Ovary (tissue), 10 donors: ENCODE measurements at places on chromosomes 5 and 9. TPM values are rescaled to one million over a fixed set of nuclear protein-coding genes. Genes with fewer than 3 reads are reported as not detected.

Gene CTNND2
- 3.2 TPM for total RNA-seq

Gene TNFSF8
- total RNA-seq: 0.45 TPM

Gene RCL1
- 38.3 TPM for total RNA-seq

DNA sequence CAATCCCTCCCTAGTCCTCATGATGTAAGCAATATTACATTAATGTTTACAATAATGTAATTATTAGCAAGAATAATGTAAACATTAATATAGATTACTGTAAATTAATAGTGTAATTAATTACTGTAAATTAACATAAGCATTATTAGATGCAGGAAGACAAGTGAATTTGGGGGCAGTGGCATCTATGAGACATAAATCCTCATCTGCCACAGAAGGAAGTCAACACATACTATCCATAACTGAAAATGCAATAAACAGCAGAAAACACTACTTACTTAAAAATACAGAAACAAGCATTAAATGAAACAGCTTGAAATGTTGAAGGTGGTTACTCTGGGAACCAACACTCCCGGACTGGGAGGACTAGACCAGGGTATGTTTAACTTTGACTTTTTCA lies 685 bp upstream of the NIPSNAP3A start:
- no peaks in the 10 kb centered on the region for H3K36me3 ChIP-seq
- H3K27me3 ChIP-seq: no peaks in the 10 kb centered on the region
- peak overlapping the region; percentile 83 for H3K27ac ChIP-seq

DNA sequence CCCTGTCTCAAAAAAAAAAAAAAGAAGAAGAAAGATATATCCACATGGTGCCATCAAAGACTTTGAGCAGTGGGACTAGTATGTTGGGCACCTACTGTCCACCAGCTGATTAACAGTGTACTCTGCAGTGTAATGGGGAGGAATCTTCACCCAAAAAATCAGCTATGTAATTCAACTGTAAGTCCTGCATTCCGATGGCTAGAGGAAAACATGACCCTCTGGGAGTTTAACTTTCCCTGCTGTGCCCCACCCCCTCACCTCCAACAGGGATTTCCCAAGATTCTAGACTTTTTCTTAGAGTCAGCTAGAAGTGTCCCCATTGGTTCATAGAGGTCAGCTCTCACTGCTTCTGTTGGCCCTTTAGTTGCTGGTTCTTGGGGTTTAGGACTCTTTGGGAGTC lies 221.2 kb upstream of the CLINT1 start:
- no peaks in the 10 kb centered on the region for H3K4me1 ChIP-seq
- H3K27me3 ChIP-seq: no peaks in the 10 kb centered on the region
- no peak overlapping the region for H3K4me3 ChIP-seq
- DNase-seq: no peak
- H3K36me3 ChIP-seq: no peaks in the 10 kb centered on the region

- H3K4me1 ChIP-seq: no peaks in the 10 kb centered on the region
- H3K27ac ChIP-seq: no peak overlapping the region
- H3K4me3 ChIP-seq: no peak overlapping the region
- H3K36me3 ChIP-seq: no peaks in the 10 kb centered on the region
Measured at GRCh38 chr5:111856876-111857466, 100.0 kb upstream of the NREP start.

DNA sequence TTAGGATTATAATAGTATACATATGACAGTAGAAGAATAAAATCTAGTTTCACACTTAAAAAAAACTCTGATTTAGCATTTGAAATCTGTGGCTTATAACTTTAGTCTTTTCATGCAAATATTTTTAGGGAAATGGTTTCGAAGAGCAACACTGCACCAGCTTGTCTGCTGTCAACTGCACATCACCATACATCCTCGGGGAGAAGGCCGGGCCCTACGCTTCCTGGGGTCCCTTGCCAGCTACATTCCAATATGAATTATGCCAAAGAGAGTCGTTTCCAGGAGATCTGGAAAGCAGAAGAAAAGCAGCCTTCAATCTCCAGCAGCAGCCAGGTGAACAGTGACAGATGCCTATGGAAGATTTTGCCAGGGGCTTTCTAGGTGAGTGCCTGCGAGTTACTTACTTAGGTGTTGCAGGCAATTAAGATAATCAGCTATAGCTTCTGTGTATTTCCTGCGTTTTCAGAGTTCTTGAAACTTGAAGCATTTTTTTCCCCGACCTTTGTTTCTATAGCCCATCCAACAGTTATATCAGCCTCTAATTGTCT lies 166.8 kb downstream of the TRPM3 start:
- H3K27ac ChIP-seq: no peak overlapping the region
- no peaks in the 10 kb centered on the region for H3K36me3 ChIP-seq
- H3K4me3 ChIP-seq: no peak overlapping the region

- DNase-seq: no peak
- no peak overlapping the region for H3K4me3 ChIP-seq
- no peaks in the 10 kb centered on the region for H3K27me3 ChIP-seq
Measured at GRCh38 chr5:107153283-107153682, 517.5 kb downstream of the EFNA5 start.

- H3K36me3 ChIP-seq: no peaks in the 10 kb centered on the region
- H3K27ac ChIP-seq: no peak overlapping the region
- H3K4me3 ChIP-seq: no peak overlapping the region
- H3K4me1 ChIP-seq: no peaks in the 10 kb centered on the region
- H3K27me3 ChIP-seq: no peaks in the 10 kb centered on the region
Measured at GRCh38 chr9:126423142-126423915, 96.7 kb downstream of the MVB12B start.

DNA sequence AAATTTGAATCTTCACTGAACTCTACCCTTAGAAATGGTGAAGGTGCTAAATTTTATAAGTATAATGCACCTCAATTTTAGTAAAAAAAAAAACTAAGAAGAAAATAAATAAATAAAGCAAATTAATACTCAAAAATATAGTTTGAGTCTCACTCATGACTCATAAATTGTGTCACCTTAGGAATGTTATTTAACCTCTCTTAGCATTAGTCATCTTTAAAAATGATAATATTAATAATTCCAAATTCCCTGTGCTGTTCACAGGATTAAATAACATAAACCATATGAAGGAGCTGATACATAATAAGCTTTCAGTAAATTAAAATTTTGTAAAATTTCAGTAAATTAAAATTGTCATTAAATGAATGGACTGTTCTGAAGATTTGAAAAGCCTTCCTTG lies 339.8 kb upstream of the RGMB start:
- H3K36me3 ChIP-seq: no peaks in the 10 kb centered on the region
- H3K27ac ChIP-seq: no peak overlapping the region
- no peaks in the 10 kb centered on the region for H3K27me3 ChIP-seq
- H3K4me1 ChIP-seq: no peaks in the 10 kb centered on the region

GRCh38 chr9:133538851-133539833 lies 4.6 kb downstream of the ADAMTSL2 start:
- no peak overlapping the region for H3K4me3 ChIP-seq
- no peaks in the 10 kb centered on the region for H3K36me3 ChIP-seq
- peaks cover 13% of the 10 kb centered on the region for H3K4me1 ChIP-seq
- DNase-seq: peak; percentile 63
- H3K27ac ChIP-seq: no peak overlapping the region
- no peaks in the 10 kb centered on the region for H3K27me3 ChIP-seq

DNA sequence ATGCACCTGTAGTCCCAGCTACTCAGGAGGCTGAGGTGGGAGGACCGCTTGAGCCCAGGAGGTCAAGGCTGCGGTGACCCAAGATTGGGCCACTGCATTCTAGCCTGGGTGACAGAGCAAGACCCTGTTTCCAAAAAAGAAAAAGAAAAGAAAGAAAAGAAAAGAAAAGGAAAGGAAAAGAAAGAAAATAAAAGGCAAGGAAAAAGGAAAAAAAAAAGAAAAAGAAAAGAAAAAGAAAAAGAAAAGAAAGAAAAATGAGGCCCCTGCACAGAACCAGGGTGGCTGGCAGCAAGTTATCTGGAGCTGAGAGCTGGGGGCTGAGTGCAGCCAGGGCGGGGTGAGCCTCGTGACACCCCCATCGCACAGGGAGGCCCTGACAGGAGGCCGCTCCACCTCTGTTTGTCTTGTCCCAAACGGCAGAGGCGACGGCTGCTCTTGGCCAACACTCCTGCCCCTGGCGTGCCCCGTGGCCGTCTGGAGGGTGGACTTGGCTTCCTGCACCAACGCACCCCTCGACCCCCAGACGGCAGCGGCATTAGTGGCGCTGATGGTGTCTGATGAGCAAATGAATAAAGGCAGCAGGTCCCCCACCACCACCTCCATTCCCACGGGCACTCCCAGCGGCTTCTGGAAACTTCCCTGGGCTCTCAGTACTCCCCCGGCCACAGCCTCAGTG lies 16.7 kb downstream of the EXD3 start:
- peaks cover 8% of the 10 kb centered on the region for H3K4me1 ChIP-seq
- H3K4me3 ChIP-seq: no peak overlapping the region
- no peaks in the 10 kb centered on the region for H3K27me3 ChIP-seq
- H3K36me3 ChIP-seq: no peaks in the 10 kb centered on the region
- H3K27ac ChIP-seq: no peak overlapping the region
- no peak for DNase-seq

DNA sequence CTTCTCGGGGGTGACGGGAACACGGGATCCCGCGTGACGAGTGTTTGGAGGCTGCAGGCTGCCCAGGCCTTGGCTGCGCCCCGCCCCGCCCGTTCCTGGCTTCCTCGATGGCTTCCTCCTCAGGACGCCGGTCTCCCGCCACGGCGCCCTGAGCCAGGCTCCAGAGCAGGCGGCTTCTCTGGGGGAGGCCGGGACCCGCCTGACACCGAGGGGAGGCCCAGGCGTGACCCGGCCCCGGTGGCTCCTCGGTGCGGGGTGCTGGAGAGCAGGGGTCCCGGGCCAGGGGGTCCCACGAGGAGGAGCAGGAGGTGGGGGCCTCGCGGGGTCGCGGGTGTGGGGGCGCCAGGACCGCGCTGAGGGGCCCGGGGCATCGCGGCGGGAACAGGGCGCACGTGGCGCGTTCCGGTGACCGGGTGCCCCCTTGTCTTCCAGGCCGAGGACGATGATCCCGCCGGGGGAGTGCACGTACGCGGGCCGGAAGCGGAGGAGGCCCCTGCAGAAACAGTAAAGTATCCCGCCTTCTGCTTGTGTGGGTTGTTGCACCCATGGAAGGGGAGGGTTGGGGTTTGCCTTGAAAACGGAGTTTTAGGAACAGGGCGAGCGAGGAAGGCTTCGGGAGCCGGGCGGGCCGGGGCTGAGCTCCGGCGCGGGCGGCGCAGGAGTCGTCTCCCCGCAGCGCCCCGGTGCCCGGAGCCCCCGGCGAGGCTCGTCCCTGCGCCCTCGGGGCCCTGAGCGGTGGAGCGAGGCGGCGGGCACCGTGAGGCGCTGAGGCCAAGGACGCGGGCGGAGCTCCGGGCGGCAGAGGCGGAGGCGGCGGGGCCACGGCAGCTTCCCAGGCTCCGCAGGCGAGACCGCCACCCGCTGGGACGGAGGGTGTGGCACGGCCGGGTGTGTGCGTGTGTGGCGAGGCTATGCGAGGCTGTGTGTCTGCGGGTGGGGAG lies 22.2 kb downstream of the AHRR start:
- no peaks in the 10 kb centered on the region for H3K27me3 ChIP-seq
- H3K36me3 ChIP-seq: no peaks in the 10 kb centered on the region
- peak; percentile 58 for DNase-seq
- H3K27ac ChIP-seq: no peak overlapping the region
- H3K4me3 ChIP-seq: peak overlapping the region; percentile 13
- H3K4me1 ChIP-seq: no peaks in the 10 kb centered on the region

DNA sequence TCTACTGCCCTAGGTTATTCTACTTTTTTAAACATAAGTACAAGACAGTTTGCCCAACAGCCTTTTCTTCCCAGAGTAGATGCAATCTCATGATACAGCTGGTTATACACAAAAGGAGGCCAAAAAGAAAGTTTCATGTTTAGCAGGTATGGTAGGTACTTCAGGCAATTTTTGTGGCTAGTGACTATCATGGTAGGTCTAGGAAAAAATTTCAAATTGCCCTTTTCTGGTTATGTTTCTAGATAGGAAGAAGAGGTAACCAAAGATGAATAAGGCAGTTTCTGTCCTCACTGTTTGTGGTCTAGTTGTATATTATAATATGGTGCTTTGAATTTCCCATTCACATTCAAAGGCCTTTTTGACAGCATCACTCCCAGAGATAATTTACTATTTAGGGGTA lies 19.7 kb downstream of the MEGF9 start:
- DNase-seq: no peak
- H3K27me3 ChIP-seq: no peaks in the 10 kb centered on the region
- H3K4me1 ChIP-seq: no peaks in the 10 kb centered on the region
- no peaks in the 10 kb centered on the region for H3K36me3 ChIP-seq

GRCh38 chr9:34646211-34647083 lies at the start of gene GALT:
Gene GALT (plus strand): TSS chr9:34646675. CDS start chr9:34646705, 30 bp downstream.
- H3K4me1 ChIP-seq: peaks cover 18% of the 10 kb centered on the region
- H3K4me3 ChIP-seq: peak within 1 kb of the TSS; percentile 82
- peak within 1 kb of the TSS; percentile 54 for H3K27ac ChIP-seq
- H3K36me3 ChIP-seq: no peaks in the 10 kb centered on the region

DNA sequence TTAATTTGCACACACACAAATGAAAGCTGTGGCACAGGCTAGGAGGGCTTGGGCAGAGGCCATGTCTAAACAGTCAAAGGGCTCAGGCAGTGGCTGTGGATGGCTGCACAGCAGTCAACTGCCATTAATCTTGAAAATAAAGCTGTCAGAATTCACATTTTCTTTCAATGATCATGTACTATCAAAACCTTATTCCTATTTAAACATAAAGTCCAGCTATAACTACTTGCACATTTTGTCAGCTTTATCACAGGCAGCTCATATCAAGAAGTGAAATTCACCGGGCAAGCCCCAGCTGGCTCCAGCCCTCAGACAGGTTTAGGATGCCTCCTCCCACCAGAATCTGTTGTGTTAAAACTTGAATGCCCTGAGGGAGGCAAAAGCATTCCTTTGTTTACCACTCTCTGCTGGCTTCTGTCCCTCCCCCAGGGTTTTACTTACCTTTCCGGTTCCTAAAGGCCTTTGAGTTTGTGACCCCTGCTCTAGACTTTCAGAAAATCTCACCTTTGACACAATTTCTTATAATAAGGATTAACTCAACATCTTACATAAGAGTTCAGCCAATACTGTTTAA lies 54.9 kb upstream of the GRAMD2B start:
- H3K27me3 ChIP-seq: no peaks in the 10 kb centered on the region
- peaks cover 5% of the 10 kb centered on the region for H3K4me1 ChIP-seq
- H3K4me3 ChIP-seq: no peak overlapping the region

DNA sequence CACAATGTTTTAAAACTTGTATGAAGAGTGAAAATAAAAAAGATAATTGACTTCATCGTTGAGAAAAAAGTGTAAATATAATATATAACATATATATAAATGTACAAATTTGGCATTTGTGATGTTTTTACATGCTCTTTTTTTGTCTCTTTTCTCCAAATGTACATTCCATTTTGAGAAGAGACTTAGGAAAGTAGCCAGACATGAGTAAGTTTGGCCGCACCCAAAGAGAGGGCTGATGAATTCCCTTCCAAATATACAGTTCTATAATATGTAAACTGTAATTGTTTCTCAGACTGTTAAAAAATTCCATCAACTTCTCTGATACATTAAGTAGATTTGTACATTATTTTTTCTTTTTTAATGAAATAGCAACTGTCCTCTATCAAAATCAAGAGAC lies 193.2 kb upstream of the MAP3K1 start:
- H3K4me3 ChIP-seq: no peak overlapping the region
- H3K27ac ChIP-seq: no peak overlapping the region
- no peaks in the 10 kb centered on the region for H3K27me3 ChIP-seq
- no peaks in the 10 kb centered on the region for H3K36me3 ChIP-seq
